Cardiac ventricle fibroblast (primary cell): ENCODE measurements at places on chromosomes 5 and 9. TPM values are rescaled to one million over a fixed set of nuclear protein-coding genes. Genes with fewer than 3 reads are reported as not detected.

MCC gene
- total RNA-seq: 33.8 and 46.9 TPM in 2 replicates

FAM153A gene
- not detected in 2 replicates for total RNA-seq

HAVCR1 gene
- total RNA-seq: not detected in 2 replicates

RAB3C gene
- total RNA-seq: not detected in 2 replicates

SHB gene
- 8.2 and 9.1 TPM in 2 replicates for total RNA-seq

AFF4 gene
- total RNA-seq: 44.3 and 49.5 TPM in 2 replicates

HNRNPH1 gene
- total RNA-seq: 138 and 149 TPM in 2 replicates

IRX2 gene
- total RNA-seq: 0.25 and 0.44 TPM in 2 replicates

OR1J2 gene
- total RNA-seq: not detected in 2 replicates

TBCA gene
- total RNA-seq: 120 and 174 TPM in 2 replicates

GNG10 gene
- 62.5 and 66.9 TPM in 2 replicates for total RNA-seq

GPR150 gene
- total RNA-seq: 0.20 and 0.31 TPM in 2 replicates

RAPGEF1 gene
- 15.0 and 34.8 TPM in 2 replicates for total RNA-seq

C9 gene
- not detected in 2 replicates for total RNA-seq

STC2 gene
- total RNA-seq: 97.7 and 161 TPM in 2 replicates

ZNF658 gene
- 2.4 TPM in 2 replicates for total RNA-seq

NR2F1-AS1 gene
- 6.9 and 12.4 TPM in 2 replicates for total RNA-seq

SLC34A1 gene
- not detected in 2 replicates for total RNA-seq

RALGDS gene
- total RNA-seq: 9.6 TPM in 2 replicates

PCA3 gene
- not detected in 2 replicates for total RNA-seq

SLC4A9 gene
- total RNA-seq: not detected in 2 replicates

TMEM252 gene
- total RNA-seq: not detected in 2 replicates

PRDM9 gene
- not detected in 2 replicates for total RNA-seq

KIF20A gene
- total RNA-seq: 4.8 and 4.9 TPM in 2 replicates

LRRC14B gene
- not detected in 2 replicates for total RNA-seq

C9orf152 gene
- total RNA-seq: not detected in 2 replicates

C9orf153 gene
- 0.39 TPM in 1 of 2 replicates, not detected in the other for total RNA-seq

ECM2 gene
- total RNA-seq: 39.1 and 50.1 TPM in 2 replicates

PCDH12 gene
- 2.5 and 4.6 TPM in 2 replicates for total RNA-seq

STKLD1 gene
- 0.34 TPM in 1 of 2 replicates, not detected in the other for total RNA-seq
